Small intestine (tissue), 16 donors: ENCODE measurements at places on chromosomes 6 and 20.

GRCh38 chr6:119255492-119255891 lies 94.1 kb downstream of the MAN1A1 start:
- no peak for DNase-seq

DNA sequence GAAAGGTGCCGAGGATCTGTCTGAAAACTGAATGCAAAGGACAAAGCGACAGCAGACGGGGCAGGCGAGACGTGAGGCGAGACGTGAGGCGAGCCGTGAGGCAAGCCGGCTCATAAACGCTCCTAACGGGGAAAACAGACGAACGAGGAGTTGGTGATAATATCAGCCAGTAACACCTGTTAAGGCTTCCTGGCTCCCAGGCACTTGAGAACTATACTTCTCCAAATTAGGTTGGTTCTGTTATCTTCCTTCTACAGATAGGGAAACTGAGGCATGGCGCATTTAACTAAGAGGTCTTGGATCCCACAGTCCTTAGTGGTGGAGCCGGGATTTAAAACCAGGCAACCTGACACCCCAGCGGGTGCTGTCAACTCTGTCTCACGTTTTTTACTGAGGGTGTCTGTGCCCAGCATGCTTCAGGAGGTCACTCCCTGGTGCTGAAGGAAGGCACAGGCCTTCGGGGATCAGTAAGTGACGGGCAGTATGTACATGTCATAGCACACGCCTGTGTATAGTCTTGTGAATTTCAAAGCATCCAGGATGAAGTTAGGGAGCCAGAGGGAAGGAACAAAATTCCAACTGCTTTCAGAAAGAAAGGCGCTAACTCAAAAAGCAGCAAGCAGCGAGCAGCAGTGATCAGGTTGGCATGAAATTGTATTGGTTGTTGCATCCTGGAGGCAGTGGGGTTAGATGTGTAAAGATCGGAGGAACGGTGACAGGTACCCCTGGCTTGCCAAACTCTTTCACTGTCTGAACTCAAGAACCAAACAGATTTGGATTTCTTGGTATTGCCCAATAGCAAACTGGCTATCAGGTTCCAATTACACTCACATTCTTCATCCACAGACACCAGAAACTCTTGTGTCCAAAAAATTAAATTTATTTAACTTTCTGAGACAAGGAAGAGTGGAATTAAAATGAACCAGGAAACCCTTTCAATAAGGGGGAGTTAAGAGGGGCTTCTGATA lies 318.7 kb downstream of the THBS2 start:
- no peak for DNase-seq

GRCh38 chr20:57698867-57699275 lies 10.9 kb downstream of the PMEPA1 start:
- no peak for DNase-seq

GRCh38 chr6:99836471-99836870 lies 157.6 kb downstream of the MCHR2 start:
- no peak for DNase-seq

GRCh38 chr6:7052443-7053011 lies 55.2 kb upstream of the RREB1 start:
- DNase-seq = peak; percentile 30

GRCh38 chr6:3913077-3913957 lies 64.1 kb downstream of the FAM50B start:
- DNase-seq = peak; percentile 88

- DNase-seq = no peak
These were observed 88.2 kb downstream of the HIVEP2 start for GRCh38 chr6:142856624-142857232.

DNA sequence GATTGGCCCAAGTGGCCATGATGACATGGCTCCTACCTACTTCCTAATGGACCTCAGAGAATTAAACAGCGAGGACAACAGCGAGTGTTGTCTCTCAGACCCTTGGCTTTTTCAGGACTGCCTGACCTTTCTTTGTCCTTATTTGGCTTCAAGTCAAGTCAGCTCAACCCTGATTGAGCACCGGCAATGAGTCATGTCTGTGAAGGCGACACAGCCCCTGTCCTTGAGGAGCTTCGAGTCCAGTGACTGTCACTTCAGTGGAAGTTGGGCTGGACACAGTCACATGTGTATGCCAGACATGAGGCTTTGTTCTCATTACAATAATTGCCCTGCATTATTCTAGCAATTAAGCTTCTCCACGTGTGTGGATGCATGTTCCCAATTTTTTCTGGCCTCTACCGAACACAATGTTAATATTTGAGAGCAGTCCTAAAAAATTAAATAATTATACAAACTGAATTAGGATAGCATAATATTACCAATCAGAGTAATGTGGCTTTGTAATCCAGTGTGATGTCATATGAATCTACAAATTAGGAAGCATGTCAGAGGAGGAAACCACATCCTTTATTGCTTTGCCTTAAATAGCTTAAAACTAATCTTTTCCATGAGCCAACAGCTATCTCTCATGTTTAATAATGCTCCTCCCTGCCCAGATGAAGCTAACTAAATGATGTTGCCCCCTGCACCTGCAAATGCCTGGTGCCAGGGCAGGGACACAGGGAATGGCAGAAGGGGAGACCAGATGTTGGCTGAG lies 178.6 kb downstream of the CDH26 start:
- no peak for DNase-seq

DNA sequence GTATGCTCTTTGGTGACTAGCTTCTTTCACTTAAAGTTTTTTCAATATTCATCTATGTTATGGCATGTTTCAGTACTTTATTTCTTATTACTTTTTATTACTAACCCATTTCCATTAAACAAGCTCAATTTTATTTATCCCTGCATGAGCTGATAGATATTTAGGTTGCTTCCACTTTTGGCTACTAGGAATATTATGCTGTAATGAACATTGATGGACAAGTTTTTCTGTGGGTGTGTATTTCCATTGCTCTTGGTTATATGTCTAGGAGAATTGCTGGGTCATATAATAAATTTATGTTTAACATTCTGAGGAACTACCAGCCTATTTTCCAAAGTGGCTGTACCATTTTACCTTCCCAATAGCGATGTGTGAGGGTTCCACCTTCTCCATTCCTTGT lies 69.9 kb downstream of the ZBTB2 start:
- no peak for DNase-seq

DNA sequence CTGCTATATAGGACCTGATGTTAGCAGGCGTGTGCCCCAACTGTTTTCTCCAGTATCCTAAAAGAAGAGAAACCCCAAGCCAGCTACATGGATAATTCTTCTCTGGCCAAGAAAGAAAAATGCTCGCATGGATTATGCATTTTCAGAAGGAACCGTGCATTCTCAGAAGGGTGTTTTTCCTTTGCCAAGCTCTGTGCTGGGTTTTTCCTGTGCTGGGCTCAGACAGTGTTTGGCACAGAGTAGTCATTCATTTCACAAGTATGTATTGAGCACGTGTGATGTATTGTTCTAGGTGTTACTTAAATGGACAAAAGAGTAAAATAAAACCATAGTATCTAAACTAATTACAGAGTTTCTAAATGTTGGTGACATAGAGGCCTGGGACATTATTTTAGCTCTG lies 62.7 kb upstream of the ZNF133 start:
- no peak for DNase-seq

DNA sequence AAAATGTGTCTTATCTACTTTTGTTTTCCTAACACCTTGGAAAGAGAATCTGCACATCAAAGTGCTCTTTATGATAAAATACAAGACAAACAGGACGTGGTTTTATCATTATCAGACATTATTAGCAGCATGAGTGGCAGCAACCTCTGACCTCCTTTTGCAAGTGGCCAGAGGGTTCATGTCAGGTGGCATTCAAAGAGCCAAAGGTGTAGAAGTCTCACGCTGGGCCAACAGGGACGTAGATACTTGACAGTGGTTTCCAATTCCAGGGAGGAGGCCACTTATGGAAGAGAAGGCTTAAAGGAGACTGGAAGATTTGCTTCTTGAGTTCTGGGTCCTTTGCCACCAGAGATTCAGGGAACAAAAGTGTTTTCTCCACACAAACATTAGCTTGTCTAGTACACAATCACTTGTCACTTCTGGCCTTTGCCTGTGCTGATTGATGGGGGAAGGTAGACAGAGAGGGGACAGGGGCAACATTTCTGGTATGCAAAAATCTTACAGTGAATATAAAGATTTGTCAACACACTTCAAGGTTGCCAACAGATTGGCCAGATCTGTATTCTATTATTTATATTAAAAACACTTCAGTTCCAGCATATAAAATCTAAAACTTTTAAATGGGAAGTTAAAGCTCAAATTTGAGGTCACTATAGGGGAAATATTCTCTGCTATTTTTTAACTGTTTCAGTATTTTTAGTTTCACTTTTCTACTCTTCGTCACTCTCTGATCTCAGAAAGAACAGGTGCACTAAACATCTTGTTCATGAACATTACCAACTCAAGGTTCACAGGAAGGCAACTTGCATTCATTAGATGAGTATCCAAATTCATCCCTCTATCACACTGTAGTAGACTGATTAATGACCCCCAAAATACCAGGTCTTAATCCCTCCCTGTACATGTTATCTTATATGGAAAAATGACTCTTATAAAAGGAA lies 52.1 kb upstream of the FBXO30 start:
- DNase-seq = peak; percentile 17

DNA sequence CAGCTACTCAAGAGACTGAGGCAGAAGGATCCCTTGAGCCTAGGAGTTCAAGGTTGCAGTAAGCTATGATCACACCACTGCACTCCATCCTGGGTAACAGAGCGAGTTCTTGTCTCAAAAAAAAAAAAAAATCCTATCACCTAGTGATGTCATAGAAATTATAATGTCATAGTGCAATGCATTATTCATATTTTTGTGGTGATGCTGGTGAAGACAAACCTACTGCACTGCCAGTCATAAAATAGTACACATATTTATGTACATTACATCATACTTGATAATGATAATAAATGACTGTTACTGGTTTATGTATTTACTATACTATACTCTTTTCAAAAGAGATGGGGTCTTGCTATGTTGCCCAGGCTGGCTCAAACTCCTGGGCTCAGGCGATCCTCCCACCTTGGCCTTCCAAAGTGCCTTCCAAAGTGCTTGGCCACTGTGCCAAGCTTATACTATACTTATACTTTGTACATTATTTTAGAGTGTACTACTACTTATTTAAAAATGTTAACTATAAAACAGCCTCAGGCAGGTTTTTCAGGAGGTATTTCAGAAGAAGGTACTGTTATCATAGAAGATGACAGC lies 26.6 kb downstream of the ENPP3 start:
- no peak for DNase-seq

DNA sequence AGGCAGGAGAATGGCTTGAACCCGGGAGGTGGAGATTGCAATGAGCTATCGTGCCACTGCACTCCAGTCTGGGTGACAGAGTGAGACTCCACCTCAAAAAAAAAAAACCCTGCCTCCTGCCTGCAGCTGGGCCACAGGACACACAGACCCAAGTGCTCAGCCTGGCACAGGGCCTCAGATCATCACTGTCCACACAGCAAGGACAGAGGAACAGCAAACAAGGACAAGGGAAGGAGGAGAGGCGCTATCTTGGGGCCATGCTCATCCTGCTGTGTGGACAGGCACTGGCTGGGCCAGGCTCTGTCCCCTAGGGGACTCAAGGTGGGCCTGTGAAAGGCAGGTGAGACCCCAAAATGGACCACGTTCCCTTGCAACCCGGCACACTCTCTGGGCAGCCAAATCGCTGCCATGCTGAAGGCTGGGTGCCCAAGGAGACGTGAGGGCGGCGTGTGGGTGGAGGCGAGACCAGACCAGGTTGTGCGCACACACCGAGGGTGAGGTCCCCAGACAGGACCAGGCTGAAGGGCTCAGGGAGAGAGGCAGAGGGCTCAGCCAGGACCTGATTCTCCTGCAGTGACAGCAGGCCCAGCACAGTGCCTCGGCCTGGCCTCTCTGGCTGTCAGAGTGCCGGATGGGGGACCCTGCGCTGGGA lies 9.1 kb downstream of the UCKL1 start:
- no peak for DNase-seq

- no peak for DNase-seq
These were observed 132.2 kb downstream of the DHX35 start for GRCh38 chr20:39094391-39094790.

- no peak for DNase-seq
These were observed 73.2 kb downstream of the ATRN start for GRCh38 chr20:3543901-3544507.

- DNase-seq = no peak
These were observed 401.5 kb upstream of the SASH1 start for GRCh38 chr6:147941143-147941542.

- DNase-seq = no peak
These were observed 18.2 kb downstream of the MAP7 start for GRCh38 chr6:136532030-136532429.

DNA sequence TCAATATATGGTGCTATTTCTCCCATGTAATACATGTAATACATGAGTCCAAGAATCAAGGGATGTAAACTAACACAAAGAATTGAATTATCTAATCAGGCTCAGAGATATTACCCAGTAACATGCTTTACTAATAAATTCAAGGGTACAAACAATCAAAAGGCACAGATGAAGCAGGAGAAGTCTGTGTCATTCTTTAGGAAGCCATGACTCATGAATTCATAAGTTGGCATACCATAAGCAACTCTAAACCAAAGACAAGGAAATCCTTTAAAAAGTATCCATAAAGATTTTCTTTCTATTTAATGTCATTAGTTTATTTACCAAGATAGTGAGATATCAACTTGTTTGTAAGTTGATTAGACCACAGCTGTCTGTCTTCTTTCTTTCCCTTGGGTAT lies 446.0 kb upstream of the IMPG1 start:
- DNase-seq = no peak

- DNase-seq = no peak
These were observed 6.9 kb downstream of the RTEL1 start for GRCh38 chr20:63664861-63665594.

GRCh38 chr20:5675103-5676091 lies 74.8 kb upstream of the SHLD1 start:
- no peak for DNase-seq

GRCh38 chr6:25590986-25591385 lies 61.0 kb upstream of the SCGN start:
- DNase-seq = no peak

GRCh38 chr6:129446272-129447197 lies 263.4 kb downstream of the ARHGAP18 start:
- DNase-seq = no peak

DNA sequence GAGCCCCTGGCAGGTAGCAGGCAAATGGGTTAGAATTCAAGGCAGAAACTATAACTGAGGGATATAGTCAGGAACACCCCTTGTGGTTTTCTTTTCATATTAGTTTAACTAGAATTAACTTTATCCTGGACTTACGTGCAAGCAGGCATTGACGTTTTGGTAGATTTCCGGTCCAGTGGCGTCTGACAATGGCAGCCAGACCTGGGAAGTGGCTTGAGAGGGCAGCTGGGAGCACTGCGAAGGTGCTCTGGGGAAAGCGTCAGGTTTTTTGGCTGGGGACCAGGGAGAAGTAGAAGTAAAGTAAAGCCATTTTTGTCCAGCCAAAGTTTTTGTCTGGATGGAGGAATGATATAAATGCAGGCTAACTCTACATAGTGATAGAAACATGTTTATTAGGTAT lies 8.4 kb upstream of the ACSS1 start:
- DNase-seq = no peak

- peak; percentile 83 for DNase-seq
These were observed 14.2 kb downstream of the ARID1B start for GRCh38 chr6:156791320-156791850.

GRCh38 chr6:137813308-137813970 lies 53.6 kb upstream of the TNFAIP3 start:
- no peak for DNase-seq
